ENCODE measurements at places on chromosomes 1 and 21. TPM values are rescaled to one million over a fixed set of nuclear protein-coding genes. Genes with fewer than 3 reads are reported as not detected.

The EFCAB7 gene
- 3.4 TPM for total RNA-seq

The OR2T2 gene
- total RNA-seq: not detected

The TINAGL1 gene
- total RNA-seq: 52.5 TPM

The NUDT17 gene
- 1.6 TPM for total RNA-seq

The SPATA21 gene
- total RNA-seq: not detected

The POFUT2 gene
- 5.6 TPM for total RNA-seq

The SNIP1 gene
- total RNA-seq: 8.1 TPM

- DNase-seq: no peak
These were observed 7.2 kb downstream of the SZRD1 start for GRCh38 chr1:16374266-16374665.

GRCh38 chr1:91736146-91736714, 149.7 kb downstream of the TGFBR3 start:
- no peak for DNase-seq

DNA sequence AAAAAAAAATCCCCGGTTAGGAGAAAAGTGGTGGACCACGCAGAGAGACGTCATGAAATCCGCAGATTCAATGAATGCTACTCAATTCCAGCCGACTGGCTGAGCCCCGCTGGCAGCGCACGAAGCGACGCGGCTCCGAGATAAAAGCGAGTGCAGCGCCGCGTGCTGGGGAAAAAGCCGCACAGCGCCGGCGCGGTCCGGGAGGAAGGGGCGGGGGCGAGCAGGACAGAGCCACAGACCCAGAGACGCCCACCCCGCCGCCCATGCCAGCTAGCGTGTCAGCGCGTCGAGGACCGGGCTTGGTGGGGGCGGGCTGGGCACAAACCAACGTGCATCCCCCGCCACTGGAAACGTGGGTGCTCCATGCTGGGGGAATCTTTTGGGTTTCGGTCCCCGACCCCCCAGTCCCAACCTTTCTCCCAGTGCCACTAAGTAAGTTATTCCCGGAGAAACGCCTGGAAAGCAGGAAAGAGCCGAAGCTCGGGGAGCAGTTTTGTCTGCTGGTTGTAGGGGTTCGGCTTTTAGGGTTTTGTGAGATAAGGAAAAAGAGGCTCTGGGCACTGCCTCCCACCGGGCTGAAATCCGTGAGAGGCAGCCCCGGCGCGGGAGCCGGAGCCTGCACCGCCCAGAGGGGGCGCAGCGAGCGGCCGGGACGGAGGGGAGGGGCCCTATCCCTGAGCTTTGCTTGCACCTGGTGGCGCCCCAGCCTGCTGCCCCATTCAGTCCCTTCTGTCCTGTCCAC, at the start of gene KCNJ6:
KCNJ6 (minus strand) TSS at position 148 of the 742 bp plus-strand sequence. CDS start 75,775 bp downstream, outside the sequence.
- no peak for DNase-seq

GRCh38 chr1:180282401-180283044, 52.5 kb downstream of the LHX4 start:
- no peak for DNase-seq

- no peak for DNase-seq
These were observed 20.6 kb upstream of the RCAN3 start for GRCh38 chr1:24481843-24482610.

GRCh38 chr1:88801575-88802208, 89.7 kb downstream of the GTF2B start:
- DNase-seq: no peak

DNA sequence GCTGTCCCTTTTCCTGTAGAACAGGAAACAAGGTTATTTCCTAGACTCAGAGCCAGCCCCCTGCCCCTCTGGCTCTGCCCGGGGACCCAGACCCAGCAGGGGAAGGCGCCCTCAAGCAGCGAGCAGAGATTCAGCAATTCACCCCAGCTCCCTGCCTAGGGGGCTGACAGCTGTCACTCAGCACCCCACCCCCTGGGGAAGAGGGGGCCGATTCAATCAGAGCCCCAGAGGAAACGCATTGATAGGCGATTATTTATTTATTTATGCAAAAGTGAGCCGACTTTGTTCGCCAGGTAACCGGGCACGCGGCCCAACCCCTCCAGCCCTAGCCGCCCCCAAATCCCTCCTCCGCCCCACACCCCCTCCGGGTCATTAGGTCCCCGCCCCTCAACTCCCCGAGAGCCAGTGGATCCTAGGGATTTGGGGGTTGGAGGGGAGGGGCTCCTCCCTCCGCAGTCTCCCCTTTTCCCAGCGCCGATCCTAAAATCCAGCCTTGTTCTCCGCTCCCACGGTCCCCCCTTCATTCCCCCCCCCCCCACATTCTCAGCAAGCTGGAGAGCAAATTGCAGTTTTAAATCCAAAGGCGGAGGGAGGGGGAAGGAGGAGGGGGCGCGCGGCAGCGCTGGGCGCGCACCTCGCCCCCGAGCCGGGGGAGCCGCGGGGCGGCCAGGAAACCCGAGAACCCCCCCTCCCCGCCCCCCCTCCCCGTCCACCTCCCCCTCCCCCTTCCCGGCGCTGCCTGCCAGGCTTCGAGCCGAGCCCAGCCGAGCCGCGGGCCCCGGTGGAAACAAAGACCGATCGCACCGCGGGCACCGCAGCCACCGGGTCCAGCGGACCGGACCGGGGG, 1.3 kb downstream of the AHDC1 start:
- peak; percentile 78 for DNase-seq

GRCh38 chr1:223670458-223671159, 5.1 kb upstream of the CAPN8 start:
- DNase-seq: no peak

GRCh38 chr1:227299241-227299627, 19.1 kb downstream of the CDC42BPA start:
- no peak for DNase-seq

GRCh38 chr1:224348137-224348536, 8.5 kb upstream of the CNIH4 start:
- DNase-seq: no peak

GRCh38 chr21:42845296-42845965, 33.9 kb downstream of the WDR4 start:
- DNase-seq: no peak

GRCh38 chr1:223631473-223631872, 34.0 kb downstream of the CAPN8 start:
- no peak for DNase-seq

- peak; percentile 71 for DNase-seq
These were observed 5.1 kb downstream of the MAP7D1 start for GRCh38 chr1:36160949-36161485.

DNA sequence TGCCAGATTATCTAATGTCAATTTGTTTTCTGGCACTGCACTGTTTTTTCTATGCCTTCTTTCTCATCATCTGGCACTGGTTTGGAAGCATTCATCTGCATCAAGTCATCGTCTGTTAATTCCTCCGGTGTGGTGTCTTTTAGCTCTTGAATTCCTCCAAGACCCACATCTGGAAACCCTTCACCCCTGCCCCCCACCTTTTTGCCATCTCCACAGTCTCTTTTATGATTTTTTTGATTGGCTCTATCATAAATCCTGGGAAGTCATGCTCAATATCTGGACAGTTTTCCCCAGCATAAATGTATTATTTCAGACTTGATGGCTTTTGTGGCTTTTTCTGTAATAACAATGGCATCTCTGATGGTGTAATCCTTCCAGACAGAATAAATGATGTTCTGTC, 10.4 kb upstream of the KCNK1 start:
- no peak for DNase-seq

- no peak for DNase-seq
These were observed 166.4 kb downstream of the PSMG1 start for GRCh38 chr21:39016740-39017315.

GRCh38 chr21:15139898-15140297, 75.1 kb upstream of the NRIP1 start:
- DNase-seq: no peak

GRCh38 chr21:44508711-44509445, 31.1 kb downstream of the KRTAP10-1 start:
- DNase-seq: no peak

GRCh38 chr1:63327417-63328054, 5.2 kb downstream of the FOXD3 start:
- peak; percentile 69 for DNase-seq

DNA sequence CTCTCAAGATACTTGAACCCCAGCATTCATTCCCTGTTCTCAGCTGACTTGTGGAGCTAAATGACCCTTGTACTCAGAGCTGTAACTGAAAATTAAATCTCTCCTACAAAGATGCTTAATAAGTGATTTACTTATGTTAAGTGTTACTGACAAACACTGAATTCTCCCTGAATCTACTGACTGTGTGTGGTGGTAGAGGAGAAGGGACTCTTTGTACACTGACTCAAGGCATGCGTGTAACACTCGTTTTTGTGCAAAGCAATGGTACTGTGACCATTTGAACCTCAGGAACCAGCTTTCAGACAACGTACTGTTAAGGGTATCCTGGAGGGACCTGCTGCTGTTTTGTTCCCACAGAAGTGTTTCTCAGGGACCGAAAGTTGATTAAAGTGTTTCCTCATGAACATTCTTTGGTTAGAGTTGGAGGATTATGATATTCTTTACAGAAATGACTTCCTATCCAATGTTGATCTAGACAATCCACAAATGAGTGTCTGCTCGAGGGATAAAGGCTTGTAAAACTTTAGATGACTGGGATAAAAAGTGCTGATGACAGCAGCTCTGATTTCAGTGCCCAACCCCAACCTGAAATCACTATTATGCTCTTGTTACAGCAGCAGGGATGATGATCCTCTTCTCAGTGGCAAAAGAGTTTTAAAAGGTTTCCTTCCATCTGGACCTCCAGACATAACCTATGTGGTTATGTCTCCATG, 12.8 kb downstream of the RGL1 start:
- DNase-seq: no peak

DNA sequence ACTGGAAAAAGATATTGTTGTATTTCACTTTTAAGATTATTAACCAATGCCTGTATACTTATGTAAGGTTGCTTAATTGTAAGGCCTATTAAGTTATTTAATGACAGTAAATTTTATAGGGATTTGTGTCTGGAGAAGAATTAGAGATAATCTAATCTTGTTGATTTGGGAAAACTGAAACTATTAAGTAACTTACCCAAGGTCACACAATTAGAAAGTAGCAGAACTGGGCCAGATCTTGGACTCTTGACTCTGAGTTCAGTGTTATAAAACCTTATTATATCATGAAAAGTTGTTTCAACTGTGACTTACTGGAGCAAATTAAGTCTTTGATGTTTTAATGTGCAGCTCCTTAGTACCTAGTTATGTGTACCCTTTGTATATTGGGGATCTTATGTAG, 38.5 kb downstream of the CAMTA1 start:
- DNase-seq: no peak

DNA sequence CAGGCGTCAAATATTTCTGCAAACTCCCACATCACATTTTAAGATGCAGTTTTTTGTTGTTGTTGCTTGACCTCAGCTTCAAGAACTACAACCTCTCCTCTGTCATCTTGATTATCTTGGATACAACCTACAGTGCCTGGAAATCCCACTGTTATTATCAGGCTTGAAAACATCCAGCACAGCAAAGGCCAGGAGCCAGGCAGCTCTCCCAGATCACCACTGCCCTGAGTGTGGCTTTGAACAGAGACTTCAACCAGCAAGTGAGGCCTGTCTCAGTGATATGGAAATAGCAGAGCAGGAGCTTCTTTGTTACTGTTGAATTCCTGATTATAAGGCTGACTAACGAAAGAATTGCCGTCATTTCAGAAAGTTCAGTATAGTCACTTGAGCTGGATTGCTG, 28.5 kb downstream of the CCDC190 start:
- DNase-seq: no peak

DNA sequence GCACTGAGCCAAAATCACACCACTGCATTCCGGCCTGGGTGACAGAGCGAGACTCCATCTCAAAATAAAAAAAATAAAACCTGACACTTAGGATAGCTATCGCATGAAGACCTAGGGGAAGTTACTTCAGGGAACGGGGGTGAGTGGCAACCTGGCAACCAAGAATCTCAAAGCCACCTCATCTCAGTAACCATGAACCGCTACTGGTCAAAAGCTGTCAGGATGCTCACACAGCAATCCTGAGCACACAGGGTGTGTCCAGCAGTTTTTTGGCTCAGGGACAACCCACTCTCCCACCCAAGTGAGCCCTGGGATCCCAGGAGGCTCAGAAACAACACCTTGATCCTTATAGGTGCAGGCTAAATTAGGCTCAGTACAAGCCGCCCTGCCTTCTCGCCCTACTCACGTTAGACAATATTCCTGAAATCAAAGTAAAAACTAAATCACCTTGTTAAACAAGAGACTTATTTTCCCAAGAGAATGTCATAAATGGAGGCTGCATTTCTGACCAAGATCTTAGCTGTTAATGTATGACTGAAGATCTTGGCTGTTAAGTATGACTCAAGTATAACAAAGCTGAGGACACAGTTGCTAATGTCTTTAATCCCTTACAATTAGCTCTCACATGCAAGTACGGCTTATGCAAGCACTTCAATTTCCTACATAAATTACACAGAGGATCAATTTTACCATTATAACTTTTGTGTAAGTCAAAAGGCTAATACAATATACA, 48.3 kb upstream of the NADK start:
- no peak for DNase-seq

GRCh38 chr1:164813776-164814175, 254.8 kb downstream of the PBX1 start:
- DNase-seq: no peak

DNA sequence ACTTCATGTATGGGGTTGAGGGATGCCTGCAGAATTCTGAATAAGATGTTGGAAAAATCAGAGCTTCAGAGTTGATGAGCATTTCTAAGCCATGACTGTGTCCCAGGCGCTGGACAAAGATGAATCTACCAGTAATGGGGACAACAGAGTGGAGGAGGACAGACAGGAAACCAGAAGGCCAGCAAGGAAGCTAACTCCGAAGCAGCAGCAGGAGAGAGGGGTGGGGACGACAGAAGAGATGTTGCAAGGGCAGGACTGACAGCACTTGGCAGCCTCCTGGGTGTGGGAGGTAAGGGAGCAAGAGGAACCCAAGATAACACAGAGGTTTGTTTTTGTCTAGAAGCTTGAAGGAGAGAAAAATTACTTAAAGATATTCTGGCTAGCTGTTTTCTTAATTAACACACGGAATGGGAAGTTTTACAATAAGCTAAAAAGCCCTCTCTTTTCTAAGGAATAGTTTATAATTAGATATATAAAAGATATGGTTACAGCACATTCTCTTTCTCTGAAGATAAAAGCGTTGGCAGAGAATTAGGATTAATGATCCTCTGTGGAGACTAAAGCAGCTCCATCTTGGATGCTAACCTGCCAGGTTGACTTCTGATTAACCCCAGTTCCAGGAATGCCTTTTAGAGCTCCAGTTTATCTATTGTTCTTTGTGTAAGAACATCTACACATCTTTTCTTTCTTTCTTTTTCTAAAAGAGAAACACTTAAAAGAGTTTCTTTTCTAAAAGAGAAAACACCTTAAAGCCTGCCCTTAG, 92.7 kb downstream of the TENT5C start:
- DNase-seq: peak; percentile 50

DNA sequence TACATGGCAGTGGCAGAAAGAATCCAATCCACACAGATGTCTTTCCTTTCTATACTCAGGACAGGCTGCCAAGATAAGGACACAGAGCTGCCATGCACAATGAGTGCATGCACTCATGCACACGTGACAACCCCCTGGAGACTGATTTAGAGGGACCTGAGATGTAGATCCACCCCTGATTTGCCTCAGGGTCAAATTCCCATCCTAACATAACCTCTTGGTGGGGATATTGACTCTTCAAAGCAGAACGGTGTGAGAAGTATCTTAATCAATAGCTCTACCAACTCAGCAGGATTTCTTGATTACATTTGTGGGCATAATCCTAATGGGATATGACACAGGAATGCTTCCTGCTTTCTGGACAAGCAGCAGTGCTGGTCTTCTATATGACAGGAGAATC, 125.2 kb upstream of the DSCAM start:
- DNase-seq: no peak

- DNase-seq: no peak
These were observed 206.9 kb upstream of the FMN2 start for GRCh38 chr1:239884796-239885195.

GRCh38 chr1:164141797-164142196, 417.2 kb upstream of the PBX1 start:
- DNase-seq: no peak

All from psoas muscle (tissue), 8 donors.